Stimulated activated CD4-positive, alpha-beta T cell treated with anti-CD3 and anti-CD28 coated beads, Interleukin-15, amount 100 ng/mL, for 24 hours (primary cell): ENCODE measurements at places on chromosomes 1 and 21.

DNA sequence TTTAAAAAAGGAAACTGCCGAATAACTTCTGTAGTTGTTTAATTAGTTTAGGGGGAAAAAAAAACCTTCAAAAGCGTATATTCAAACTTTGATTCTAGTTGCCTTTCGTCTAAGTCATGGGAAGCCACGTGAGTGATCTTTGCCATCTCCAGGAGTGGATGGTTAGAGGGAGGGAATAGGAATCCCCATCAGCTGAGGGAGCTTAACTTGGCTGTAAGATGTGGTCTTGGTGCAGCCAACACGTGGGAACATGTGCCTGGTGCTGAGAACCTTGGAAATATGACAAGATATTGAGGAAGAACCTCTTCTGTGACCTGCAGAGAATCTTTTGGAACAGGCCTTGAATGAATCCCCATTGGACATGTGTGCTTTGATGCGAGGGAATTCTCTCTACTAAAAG lies 1.7 kb downstream of the BACE2 start:
- DNase-seq, result no peak

- DNase-seq, result no peak
These were observed 47.6 kb downstream of the IER5 start for GRCh38 chr1:181135815-181136737.

DNA sequence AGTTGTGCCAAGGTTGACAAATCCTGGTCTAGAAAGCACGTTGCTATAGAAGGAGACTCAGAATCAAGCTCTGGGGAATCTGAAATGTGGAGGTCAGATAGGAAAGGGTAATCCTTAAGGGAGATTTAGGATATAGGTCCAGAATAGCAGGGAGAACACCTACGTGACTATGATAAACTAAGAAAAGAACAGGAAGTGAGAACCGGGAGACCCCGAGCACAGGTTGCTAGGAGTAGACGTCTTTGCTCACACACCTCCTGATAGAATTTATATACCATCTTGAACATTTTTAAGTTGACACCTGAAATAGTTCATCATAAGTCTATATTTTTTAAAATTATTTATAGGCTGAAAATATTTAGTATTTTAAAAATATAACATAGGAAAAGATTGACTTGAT lies 7.9 kb upstream of the COG2 start:
- no peak for DNase-seq

- no peak for DNase-seq
These were observed 14.8 kb upstream of the RNF220 start for GRCh38 chr1:44390277-44390676.

DNA sequence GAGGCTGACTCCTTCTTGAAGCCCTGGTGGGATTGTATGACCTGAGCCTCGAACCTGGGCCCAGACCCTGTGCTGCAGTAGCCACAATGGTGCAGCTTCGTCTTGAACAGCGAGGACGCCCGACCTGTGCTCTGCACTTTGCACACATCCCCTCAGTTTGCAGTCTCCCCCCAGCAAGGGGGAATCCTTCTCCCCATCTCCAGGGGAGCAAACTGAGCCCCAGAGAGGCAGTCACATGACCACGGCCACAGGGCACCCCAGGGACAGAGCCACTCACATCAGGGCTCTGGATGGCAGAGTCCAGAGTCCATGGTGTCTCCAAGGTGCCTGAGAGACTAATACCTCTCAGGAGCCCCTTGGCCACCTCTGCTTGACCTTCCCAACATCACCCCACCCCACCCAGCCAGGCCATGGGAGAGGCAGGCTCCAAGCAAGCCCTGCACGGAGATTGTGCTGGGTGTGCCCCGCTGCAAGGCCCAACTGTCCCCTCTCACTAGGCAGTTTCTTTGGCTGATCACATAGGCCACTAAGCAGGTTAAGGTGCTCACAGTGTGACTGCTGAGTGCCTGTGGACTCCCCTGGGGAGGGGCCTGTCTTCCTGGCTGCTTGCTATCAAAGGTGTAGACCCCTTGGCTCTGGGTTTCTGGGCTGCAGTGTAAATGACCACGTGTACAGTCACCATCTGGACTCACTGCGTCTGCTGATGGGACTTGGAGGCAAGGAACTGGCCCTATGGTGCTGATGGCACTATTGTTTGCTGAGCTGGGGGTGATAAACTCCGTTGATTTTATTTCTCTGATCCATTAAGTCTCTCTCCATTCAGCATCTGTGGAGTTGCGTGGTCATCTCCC lies 398.1 kb downstream of the MATN1 start:
- DNase-seq, result no peak

DNA sequence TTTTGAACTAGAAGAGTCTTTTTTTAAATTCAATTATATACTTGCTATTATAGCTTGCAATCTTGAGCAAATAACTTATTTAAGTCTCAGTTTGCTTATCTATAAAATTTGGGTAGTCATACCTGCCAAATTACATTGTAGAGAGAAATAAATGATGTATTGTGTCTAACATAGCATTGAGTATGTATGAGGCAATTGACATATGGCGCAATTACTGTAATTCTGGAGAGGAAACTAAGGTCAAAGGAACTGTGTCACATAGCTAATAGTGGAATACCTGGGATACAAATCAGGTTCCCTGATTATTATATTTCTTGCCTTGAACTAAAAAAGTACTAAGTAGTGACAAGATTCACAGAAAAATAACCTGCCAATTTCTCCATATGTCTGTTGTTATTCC lies 302.5 kb downstream of the PDE4B start:
- DNase-seq, result no peak

GRCh38 chr1:24142546-24143534 lies at the start of gene IL22RA1:
IL22RA1 (minus strand) TSS chr1:24143140; CDS start chr1:24143082, 58 bp downstream.
- DNase-seq, result no peak

GRCh38 chr1:246001142-246001836 lies 505.8 kb downstream of the SMYD3 start:
- DNase-seq, result no peak

DNA sequence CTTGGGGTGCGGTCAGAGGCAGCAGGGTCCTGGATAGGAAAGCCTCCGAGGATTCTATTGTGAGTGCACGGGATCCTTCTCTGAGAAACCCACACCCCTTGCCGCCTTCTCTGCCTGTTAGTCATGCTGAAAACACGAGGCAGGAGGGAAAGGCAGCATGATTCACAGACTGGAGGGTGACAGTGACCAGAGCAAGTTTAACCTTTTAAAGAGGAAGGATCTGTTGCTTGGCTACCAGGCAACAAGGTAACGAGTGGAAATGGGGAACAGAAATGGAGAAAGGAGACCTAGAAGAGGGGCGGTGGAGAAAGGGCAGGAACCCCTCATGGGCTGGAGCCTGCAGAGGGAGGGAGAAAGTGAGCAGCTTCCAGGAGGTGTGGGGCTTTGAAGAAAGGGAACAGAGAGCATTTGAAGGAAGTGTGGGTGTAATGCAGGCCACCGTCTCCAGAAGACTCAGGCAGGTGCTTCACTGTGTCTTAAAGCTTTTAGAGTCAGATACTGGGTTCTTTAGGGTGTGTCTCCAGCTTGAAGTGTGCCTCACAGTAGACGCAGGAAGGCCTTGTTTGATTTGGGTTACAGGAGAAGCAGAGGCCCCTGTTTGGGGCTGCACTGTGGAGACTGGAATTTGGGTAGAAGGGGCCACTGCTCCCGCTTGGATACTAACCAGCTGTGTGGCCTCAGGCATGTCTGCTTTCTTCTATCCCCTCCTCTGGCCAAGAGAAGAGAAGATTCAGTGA lies 19.1 kb downstream of the OPTC start:
- DNase-seq, result peak; percentile 72

- no peak for DNase-seq
These were observed 416.1 kb downstream of the MRPL39 start for GRCh38 chr21:25191141-25191540.

GRCh38 chr1:248918131-248918530 lies 12.1 kb downstream of the PGBD2 start:
- DNase-seq, result no peak

- DNase-seq, result no peak
These were observed 123.5 kb downstream of the SLC44A5 start for GRCh38 chr1:75487399-75487798.

DNA sequence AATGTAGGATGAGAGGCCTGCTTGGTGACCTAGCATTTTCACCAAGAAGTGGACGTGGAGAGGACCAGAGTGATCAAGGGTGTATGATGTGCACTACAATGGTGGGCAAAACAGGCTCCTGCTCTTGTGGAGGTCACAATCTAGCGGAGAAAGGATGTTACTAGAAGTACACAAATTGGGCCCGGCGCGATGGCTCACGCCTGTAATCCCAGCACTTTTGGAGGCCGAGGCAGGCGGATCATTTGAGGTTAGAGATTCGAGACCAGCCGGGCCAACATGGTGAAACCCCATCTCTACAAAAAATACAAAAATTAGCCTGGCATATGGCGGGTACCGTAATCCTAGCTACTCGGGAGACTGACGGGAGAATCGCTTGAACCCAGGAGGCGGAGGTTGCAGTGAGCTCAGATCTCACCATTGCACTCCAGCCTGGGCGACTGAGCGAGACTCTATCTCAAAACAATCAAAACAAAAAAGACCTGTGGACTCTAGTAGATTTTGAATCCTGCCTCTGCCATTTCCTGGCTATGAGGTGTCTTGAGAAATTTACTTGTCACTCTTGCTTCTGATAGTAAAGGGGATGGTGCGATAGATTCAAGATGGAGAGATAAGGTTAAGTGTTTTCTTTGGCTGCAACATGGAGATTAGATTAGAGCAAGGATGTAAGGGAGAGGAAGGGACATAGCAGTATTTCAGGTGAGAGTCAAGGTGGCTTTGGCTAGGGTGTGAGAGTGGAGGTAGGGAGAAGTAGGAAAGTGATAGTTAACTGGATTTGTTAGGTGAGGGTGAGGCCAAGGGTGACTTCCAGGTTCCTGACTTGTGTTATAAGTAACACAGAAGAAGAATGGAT lies 7.1 kb downstream of the KLF18 start:
- DNase-seq, result no peak

DNA sequence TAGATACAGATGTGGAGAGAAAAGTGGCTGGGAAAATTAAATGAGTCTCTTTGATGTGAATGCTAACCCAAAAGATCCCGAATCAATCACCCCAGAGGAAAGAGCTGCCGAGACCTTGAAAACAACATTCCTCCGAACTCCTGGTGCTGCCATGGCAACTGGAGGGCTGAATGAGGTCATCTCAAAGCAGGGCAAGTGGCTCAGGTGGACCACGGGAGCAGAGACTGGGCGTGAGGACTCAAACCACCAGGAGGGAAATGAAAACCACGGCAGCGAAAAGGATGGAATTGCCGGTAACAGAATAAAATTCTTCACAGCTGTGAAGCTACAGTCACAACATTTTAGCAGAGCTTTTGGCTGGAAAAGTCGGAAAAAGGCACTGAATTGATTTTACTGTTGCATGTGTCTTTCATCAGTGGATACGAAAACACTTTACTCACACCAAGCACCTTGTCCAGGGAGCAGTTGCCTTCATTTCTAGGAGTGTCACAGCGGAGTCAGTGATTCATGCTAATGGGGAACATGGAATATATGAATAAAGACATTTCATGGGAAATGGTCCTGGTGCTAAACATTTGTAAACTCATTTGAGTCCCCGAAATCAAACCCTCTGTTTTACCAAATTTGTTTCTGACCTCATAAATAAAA lies 23.2 kb upstream of the BECN2 start:
- DNase-seq, result no peak

DNA sequence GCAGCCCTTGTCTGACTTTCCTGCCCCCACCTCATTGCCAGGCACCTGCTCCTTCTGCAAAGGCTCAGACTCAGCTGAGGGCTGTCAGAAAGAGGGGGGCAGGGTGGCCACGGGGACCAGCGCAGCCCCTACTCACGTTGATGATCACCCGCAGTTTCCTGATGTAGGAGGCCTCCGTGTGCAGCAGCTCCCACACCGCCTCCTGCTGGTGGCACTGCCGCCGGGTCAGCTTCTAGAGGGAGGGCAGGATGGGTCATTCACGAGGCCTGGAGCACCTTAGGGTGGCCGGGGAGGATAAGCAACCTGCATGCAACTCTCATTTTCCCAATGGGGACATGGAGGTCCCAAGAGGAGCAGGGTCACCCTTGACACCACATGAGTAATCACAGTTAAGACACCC lies 6.4 kb upstream of the TNFRSF25 start:
- peak; percentile 44 for DNase-seq

- DNase-seq, result no peak
These were observed 4.4 kb downstream of the APCS start for GRCh38 chr1:159591981-159592380.

DNA sequence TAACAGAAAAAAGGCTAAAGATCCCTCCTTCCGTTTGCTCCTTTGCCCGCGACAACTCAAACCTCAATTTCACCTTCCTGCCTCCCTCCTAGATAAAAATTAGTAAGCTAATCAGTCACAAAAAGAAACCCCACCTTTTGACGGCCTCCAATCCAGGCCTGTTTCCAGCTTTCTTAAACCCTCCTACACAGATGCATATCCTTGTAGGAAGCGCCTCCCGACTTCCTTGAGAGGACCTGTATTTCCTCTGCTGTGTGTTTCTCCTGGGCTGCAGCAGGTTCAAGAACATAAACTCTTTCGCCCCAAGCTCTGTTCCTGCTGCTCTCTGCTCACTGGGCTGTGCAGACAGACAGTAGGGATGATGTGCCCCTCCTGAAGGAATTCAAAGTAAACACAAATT lies 168.8 kb downstream of the CYYR1 start:
- DNase-seq, result no peak

DNA sequence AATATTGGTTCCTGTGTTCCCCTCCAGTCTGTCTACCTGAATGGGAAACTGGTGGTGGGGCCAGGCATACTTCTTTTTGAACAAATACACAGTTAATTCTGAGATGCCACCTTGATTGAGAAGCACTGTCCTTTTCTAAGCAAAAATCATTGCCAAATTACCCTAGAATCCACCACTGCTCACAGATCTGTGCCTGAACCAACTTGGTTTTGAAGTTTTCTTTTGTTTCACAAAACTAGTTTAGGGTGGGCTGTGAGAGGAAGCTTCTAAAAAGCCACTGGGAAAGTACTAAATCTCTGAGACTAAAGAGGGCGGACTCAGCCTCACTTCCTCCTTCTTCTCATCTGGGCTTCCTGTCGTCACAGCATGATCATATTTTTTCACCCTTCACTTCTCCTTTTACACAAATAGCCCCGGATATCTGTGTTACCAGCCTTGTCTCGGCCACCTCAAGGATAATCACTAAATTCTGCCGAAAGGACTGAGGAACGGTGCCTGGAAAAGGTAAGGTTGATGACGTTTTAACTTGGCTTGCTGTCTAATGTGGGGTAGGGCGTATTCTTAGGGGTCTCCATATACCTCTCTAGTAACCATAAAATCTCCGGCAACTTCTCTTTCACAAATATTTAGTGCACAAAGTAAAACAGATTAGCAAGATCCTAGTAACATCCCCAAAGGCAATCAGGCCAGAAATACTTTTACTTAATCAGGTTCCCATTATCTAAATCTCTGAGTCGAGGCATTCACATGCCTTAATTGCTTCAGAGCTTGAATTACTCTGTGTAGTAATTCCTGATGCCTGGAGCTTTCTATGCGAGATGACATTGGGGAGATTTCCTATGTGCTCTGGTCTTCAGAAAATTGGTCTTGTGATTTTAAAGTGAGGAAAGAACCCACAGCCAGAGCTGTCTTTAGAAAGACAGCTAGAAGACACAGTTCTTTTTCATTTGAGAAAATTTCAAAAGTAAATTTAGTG lies at the start of gene CD53:
CD53 (plus strand) TSS at position 404 of the 976 bp plus-strand sequence. CDS start 18,261 bp downstream, outside the sequence.
- DNase-seq, result peak; percentile 47

DNA sequence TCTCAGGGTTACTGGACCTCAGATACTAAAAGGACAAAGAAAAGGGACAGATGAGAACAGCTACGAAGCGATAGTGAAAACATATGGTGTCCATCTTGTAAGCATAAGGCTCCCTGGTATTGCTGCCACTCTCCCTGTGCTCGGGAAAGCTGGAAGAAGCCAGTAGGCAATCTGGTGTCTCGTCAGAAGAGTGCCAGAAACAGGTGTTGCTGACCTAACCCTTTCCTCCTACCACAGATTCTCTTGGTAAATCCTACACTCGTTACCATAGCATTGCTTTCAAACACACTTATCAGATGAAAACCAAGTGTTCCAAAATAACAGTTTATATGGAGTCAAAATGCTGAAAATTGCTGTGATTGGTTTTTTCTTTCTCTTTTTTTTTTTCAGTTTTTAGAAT lies 146.3 kb downstream of the NRIP1 start:
- no peak for DNase-seq
